Activated CD8-positive, alpha-beta T cell treated with anti-CD3 and anti-CD28 coated beads, Interleukin-2, amount 10 ng/mL, durations not matched to agents 7 days and 5 days (primary cell): ENCODE measurements at places on chromosomes 1 and 21. TPM values are rescaled to one million over a fixed set of nuclear protein-coding genes. Genes with fewer than 3 reads are reported as not detected.

GRCh38 chr21:17725339-17725738, 93.8 kb downstream of the C21orf91 start:
- no peaks in the 10 kb centered on the region for H3K27me3 ChIP-seq
- no peak overlapping the region for H3K4me3 ChIP-seq
- no peak for DNase-seq
- H3K4me1 ChIP-seq, result no peaks in the 10 kb centered on the region
- H3K27ac ChIP-seq, result no peak overlapping the region

DNA sequence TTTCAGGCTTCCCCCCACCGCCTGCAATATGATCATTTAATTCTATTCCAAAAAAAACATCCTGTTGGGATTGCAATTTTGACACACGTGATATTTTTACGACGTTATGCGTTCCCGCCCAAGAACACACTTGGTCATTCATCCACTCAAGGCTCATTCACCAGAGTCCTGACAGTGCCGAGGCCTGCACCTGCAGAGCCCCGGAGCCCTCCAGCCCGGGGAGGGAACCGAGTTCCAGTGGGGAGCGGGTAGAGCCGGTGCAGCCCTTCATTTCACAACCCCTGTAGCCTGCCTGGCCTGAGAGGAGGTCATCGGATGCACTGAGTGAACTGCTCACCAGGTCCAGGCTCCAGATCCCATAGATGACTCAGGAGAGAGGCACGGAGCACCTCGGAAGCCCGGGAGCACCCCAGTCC, 156.0 kb upstream of the BACE2 start:
- H3K27me3 ChIP-seq, result no peaks in the 10 kb centered on the region
- H3K4me3 ChIP-seq, result no peak overlapping the region
- no peaks in the 10 kb centered on the region for H3K36me3 ChIP-seq
- no peak for DNase-seq
- no peaks in the 10 kb centered on the region for H3K4me1 ChIP-seq

- no peak overlapping the region for H3K27ac ChIP-seq
- H3K4me1 ChIP-seq, result peaks cover 16% of the 10 kb centered on the region
- no peak for DNase-seq
- no peak overlapping the region for H3K4me3 ChIP-seq
- H3K36me3 ChIP-seq, result no peaks in the 10 kb centered on the region
- H3K27me3 ChIP-seq, result peaks cover 6% of the 10 kb centered on the region
Observed at GRCh38 chr1:67753776-67754525, 69.0 kb downstream of the GADD45A start.

DNA sequence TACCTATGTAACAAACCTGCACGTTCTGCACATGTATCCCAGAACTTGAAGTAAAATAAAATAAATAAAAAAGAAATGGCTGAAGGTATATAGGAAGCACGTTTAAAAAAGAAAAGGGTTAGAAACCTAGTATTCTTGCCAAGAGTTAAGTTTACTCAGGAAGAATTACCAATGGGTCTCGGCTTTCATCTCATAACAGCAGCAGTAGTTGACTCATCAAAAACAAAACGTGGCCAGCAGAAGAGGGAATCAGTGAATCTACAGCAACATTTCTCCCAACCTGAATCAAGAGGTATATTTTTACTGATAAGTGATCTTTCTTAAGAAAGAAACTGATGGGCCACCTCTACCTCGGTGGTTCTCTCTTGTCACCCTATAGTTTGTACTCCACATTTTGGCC, 340.3 kb downstream of the BRINP2 start:
- H3K4me3 ChIP-seq, result no peak overlapping the region
- H3K27me3 ChIP-seq, result no peaks in the 10 kb centered on the region
- no peak overlapping the region for H3K27ac ChIP-seq
- no peak for DNase-seq
- no peaks in the 10 kb centered on the region for H3K4me1 ChIP-seq

The NBPF20 gene
- total RNA-seq, result 0.18 TPM

The SLC45A1 gene
- 0.13 TPM for total RNA-seq
